Germinal center (tissue), 1 donor: ENCODE measurements at places on chromosomes 2 and 18.

- DNase-seq, result no peak
Measured at GRCh38 chr2:134435936-134436335, 182.1 kb downstream of the MGAT5 start.

GRCh38 chr18:52007105-52007504 is 332.9 kb upstream of the DCC start:
- DNase-seq, result no peak

- no peak for DNase-seq
Measured at GRCh38 chr2:234669621-234670020, 172.7 kb upstream of the ARL4C start.

DNA sequence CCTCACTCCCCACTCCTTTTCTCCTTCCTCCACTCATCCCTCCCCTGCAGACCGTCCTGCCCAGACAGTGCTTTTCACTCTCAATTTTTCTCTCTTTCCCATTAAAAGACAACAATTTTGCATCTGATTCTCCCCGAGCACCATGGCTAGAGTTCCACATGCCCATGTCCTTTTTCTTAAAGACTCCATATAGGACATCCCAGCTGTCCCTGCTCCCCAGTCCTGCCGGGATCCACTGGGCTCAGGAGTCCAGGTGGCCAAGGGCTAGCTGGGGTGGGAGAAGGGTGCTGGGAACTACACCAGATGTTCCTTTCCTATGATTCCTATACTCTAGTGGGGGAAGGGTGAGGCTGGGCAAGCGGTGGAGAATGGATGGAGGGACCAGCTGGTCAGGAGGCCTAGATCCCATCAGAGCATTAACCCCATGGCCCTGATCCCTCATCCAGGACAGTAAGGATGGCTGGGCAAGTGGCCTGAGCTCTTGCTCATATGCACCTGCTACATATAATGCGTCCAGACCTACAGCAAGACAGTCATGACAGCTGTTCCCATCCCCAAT is 52.8 kb upstream of the RMDN2 start:
- DNase-seq, result no peak

GRCh38 chr2:168169097-168169745 is 78.2 kb downstream of the STK39 start:
- DNase-seq, result no peak

- DNase-seq, result no peak
Measured at GRCh38 chr2:230262246-230262645, 36.7 kb downstream of the SP140 start.

GRCh38 chr2:208039376-208040110 is 14.2 kb upstream of the PLEKHM3 start:
- DNase-seq, result no peak

DNA sequence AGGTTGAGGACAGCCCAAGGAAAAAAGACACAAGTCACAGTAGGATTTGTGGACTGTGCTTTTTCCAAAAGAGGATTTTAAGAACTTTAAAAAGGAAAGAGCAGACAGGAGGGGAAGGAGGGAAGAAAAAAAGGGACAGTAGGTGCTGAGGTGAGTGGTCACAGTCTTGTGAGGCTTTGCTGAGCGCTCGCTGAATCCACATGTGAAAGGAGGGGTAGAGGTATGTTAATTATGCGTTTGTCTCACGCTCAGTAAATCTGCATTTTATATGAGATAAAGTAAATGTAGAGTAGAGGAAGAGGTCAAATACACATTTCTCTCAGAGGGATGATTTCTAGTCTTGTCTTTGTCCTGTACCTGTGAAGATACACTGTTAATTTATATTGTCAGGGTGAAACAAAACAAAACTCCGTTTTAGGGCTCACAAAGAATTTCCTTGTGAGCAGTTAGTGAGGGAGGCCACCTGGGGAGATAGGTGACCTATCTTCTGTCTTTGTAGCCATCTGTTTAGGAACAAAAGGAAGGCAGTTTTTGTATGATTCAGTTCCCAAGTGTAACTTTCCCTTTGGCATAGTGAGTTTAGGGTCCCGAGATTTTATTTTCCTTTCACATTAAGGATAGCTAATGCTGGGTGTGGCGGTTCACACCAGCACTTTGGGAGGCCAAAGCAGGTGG is 25.3 kb downstream of the GNAL start:
- no peak for DNase-seq

DNA sequence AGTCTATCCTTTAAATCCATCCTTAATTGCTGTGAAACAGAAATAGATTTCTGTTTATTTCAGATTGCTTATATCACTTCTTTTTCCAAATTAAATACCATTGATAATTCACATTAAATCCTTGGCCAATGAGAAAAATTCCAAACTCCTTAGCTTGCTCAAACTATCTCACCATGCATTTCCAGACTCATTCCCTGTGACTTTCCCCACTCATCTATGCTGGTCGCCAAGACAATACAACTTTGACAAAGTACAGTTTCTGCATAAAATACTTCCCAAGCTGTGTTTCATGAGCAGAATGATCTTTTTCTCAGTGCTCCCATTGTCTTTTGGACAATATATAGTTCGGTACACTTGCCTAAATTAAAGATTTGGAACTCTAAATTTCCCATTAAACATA is 575.6 kb downstream of the CPS1 start:
- DNase-seq, result no peak

DNA sequence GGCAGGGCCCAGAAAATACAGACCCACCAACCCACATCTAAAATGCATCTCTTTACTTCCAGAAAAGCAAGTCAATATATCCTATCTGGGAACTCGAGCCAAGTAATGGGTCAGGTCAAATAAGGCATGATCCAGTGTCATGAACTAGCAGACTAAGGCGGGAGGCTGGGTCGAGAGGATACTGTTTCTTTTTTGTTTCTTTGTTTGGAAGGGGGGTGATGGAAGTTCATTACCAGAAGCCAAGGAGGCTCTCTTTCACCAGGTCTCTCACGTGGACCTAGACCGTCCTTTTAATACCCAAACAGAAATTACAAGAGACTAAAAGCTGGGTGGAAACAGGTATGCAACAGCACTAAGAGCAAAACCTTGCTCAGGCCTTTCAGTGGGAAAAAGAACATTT is 108.3 kb downstream of the HDAC4 start:
- no peak for DNase-seq

GRCh38 chr2:116416731-116417377 is 1397.6 kb upstream of the DDX18 start:
- no peak for DNase-seq

GRCh38 chr18:51711298-51711889 is 513.9 kb upstream of the MEX3C start:
- DNase-seq, result no peak

- DNase-seq, result no peak
Measured at GRCh38 chr2:2530334-2530733, 199.3 kb upstream of the MYT1L start.

DNA sequence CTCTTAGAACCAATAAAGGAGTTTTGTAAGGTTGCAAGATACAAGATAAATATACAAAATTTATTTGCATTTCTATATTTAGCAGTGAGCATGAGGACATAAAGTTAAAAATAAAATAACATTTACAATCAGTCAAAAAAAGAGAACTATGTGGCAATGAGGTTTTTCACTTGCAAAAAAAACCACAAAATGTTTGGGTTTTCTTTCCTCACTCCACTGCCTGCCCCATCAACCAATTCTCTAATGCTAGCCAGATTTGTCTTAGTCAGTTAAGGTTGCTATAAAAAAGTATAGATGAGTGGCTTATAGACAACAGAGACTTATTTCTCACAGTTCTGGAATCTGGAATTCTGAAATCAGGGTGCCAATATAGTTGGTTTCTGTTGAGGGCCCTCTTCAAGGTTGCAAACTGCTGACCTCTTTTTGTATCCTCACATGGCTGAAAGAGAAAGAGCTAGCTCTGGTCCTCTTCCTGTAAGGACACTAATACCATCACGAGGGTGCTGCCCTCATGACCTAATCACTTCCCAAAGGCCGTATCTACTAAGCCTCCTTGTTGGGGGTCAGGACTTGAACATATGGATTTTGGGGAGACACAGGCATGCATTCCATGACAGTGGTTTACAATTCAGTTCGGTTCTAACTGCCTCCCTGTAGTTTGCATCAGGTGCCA is 566.2 kb downstream of the GALR1 start:
- no peak for DNase-seq

DNA sequence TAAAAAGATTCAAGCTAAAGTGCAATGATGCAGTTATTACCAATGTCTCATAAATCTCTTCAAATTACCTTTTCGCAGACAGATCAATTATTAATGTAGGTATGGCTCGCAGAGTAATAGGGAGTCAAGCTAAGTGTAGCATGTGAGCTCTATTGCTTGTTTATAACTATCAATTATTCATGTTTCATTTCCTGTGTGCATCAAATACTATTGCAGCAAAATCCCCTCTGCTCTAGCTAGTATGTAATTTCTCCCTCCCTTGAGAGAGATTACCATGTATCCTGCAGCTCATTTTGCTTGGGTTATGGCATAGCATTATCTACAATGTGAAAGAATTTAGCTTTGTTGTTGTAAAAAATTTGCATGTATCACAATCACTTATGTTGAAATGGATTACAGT is 65.6 kb upstream of the SCN1A start:
- no peak for DNase-seq

DNA sequence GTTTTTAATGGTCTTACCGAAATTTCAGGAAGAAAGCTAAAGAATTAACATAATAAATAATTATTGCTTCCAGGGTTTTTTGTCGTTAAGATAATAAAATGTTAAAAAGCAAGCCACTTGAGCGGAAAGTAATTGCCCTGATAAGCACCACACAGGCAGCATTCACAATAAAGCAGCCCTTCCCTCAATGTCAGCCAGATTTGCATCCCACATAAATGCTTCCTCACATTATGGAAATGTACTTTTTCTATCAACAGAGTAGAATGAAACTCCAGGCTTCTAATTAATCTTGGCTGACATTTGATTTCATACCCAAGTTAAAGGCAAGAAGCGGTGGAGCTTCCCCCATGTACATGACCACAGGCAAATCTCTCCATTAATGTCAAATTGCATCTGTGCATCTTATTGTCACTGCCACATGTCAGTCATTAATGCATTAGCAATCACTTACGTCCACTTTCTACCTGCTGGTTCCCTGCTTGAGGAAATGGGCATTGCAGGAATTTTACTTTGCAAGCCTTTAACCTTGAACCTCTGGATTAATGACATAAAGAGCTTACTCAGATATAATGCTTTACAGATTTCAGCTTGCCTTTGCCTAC is 26.2 kb downstream of the PTPRM start:
- DNase-seq, result no peak

DNA sequence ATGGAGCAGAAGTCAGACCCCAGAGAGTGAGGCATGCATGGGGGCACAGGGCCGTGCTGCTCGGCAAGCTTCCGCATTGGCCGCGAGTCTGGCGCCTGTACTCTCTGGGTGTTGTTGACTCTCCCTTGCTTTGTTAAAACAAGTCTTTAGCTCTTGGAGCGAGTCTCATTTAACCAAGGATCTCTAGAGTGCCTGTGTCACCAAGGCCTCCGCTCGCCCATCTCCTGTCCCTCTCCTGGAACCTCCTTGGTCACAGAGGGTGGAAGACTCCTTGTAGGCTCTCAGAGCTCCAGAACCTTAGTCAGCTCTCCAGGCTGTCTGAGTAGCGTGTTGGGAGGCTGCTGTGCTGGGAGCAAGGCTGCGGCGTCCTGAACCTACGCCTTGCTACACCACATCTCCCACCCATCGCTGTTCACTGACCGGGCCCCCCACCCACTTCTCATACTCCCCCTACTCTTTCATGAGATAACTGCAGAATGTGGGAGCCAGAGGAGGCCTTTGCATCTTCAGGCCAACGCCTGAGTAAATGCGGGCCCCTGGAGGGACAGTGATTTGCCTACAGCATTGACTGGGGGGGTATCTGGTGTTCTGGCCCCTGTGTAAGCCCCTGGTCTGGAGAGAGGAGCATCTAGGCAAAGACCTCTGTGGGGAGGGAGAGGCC is 66.1 kb downstream of the CIB4 start:
- no peak for DNase-seq

GRCh38 chr2:198630384-198630783 is 826.0 kb downstream of the PLCL1 start:
- no peak for DNase-seq

DNA sequence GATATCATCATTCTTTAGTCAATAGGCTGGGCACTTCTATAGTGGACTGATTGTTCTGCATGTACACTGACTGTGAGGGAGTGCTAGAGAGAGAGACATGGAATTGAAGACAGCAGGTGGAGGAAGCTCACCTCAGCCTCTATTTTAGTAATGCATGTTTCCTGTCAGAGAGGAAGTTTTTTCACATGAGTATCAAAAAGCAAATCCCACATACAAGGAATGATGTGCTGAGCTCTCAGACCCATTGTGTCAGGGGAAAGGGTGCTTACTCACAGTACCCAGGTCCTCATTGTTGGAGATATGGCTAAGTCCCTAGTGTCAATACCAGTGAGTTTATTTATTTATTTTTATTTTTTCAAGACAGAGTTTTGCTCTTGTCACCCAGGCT is 9.9 kb upstream of the CDK15 start:
- no peak for DNase-seq

DNA sequence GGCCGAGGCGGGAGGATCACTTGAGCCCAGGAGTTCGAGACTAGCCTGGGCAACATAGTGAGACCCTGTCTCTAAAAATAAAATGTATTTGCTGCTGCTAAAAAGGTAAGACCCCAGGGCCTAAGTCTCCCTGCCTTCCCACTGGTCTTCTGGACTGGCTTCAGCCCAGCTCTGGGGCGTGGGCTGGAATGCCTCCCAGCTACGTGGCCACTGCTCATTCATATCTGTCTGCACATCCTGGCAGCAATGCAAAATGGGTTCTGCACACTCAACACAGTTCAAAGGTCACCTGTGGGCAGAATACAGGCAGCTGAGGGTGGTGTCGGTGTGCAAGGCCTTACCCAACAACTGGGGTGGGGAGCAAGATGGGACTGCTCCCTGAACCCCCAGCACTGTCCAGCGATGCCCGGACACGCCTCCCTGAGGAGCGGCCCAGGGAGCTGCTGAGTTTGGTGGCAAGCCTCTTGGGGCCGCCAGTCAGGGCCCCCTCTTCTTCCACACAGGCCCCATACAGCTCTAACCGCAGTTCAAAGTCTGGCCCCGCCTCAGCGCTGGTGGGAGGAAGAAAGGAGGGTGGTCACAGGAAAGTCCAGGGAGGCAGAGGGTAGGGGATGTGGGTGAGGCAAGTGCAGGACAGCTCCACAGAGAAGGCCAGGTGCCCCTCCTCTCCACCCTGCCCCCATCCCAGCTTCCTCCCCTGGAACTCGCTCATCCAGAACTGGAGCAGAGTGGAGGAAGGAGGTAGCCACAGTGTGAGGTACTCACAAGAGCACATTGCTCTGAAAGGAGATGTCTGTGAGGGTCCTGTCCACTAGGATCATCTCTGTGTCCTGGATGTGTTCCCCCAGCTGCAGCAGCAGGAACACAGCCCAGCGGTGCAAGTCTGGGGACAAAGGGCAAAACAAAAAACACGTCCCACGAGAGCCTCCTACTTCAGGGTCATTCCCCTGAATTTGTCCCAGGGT is 8.2 kb downstream of the WDR54 start:
- no peak for DNase-seq

GRCh38 chr2:181646415-181646987 is 10.4 kb downstream of the CERKL start:
- DNase-seq, result no peak

DNA sequence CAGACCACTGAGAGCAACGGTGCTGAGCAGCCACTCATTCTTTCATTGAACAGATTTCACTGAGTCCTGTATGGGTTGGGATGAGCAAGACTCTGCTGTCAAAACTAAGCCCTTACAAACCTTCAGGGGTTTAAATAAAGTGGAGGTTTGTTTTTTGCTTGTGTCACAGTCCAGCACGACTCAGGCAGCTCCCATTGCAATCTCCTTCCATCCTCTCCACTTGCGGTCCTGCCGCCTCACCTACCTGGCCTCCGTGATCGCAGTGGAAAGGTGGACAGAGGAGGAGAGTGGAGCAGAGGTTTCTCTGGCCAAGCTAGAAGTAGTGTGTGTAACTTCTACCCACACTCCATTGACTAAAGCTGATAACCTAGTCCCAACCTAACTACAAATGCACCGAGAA is 332.2 kb downstream of the ZNF516 start:
- DNase-seq, result no peak
